HFFc6 (cell line): ENCODE measurements at places on chromosomes 2 and 18.

GRCh38 chr2:69298261-69298660, 88.8 kb downstream of the GFPT1 start:
- DNase-seq: peak; percentile 93

DNA sequence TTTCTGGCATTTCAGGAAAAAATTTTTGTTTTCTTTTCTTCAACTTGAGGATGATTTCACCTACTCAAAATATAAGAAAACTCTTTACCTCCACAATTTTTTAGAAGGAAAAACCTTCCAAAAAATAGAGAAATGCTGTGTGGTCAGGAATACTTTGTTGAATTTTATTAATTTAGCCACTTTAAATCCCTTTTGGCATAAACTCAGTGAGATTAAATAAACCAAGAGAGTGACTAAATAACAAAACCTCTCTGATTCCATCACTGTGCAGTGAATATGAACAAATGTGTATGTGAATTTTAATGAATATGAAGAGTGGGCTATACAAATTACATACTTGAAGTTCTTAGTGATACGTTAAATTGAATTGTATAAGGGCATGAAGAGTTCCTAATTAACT, 25.8 kb upstream of the CYTIP start:
- DNase-seq: no peak

- DNase-seq: no peak
These were observed 274.8 kb downstream of the SS18 start for GRCh38 chr18:25815659-25816058.

DNA sequence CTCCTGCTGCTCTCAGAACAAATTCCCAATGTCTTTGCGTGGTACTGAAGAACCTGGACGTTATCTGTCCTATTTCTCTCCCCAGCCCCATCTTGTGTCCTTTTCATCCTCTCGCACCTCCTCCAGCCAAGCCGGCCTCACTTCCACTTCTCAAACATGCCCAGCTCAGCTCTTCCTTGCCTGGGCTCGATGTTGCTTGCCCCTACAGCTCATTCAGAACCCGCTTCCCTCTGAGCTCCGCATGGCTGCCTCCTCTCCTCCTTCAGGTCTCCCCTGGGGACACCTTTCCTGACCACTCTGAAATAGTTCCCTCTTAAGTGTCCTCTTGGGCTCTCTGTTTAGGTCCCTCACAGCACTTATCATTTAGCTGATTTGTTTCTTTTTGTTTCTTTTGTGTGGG, 6.7 kb upstream of the SMARCAL1 start:
- DNase-seq: no peak

- no peak for DNase-seq
These were observed 7.4 kb upstream of the SLC16A14 start for GRCh38 chr2:230075988-230076631.

DNA sequence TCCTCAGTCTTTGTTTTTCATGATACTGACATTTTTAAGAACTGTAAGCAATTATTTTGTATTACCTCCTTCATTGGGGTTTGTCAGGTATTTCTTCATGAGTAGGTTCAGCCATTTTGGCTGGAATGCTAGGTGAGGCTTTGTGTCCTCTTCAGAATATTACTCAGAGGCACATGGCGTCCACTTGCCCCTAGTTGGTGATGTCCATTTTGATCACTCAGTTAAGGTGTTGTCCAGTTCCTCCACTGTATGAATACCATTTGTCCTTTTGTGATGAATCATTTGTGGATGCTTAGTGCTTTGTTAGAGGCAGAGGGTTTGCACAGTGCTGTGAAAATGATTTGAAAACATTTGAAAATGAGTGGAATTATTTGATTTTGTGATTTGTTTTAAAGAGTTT, 4.7 kb downstream of the IL1RL2 start:
- DNase-seq: no peak

- DNase-seq: no peak
These were observed 16.9 kb upstream of the CFAP36 start for GRCh38 chr2:55502590-55503141.

DNA sequence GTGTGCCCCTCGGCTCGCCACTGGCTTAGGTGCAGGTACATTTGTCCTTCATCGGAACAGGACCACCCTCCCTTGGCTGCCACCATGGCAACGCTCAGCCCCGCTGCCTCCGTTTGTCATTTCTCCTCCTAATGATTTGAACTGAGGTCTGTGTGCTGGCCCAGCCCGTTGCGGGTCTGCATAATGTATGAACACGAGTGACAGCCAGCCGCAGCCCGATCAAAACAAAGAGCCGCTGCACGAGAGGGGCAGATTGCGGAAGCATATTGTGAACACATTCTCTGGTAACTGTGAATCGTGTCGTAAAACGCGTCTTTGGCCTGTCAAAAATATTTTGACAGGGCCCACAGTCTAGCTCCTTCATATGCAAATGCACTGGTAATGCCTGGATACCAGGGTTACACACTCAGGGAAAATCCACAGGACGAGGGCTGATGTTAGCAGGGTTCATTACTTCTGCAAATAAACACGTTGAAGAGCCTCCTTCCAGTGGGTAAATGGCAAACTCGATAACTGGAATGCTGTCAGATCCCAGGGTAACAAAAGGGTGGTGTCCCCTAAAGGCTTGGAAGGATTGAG, 137.0 kb downstream of the AGAP1 start:
- DNase-seq: no peak

DNA sequence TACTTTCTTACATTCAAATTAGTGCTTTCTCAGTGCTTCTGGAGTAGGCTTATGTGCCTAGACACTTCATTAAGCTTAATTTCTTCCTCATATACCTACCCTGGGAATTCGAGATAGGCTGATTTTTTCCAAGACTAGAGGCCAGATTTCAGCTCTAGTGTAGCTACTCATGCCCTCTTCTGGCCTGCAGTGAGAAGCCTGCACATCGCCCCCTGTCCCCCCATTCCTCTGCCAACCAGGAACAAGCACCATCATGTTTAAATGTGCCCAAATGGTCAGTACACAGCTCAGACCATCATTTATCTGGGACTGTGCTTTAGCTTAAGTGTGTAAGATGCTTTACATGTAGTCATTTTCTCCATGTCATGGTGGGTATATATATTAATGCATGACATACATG, 1218.8 kb upstream of the LRRTM1 start:
- DNase-seq: no peak

GRCh38 chr18:12013186-12013916, 32.0 kb downstream of the IMPA2 start:
- DNase-seq: no peak

- DNase-seq: no peak
These were observed 13.9 kb downstream of the AFTPH start for GRCh38 chr2:64537991-64538390.

DNA sequence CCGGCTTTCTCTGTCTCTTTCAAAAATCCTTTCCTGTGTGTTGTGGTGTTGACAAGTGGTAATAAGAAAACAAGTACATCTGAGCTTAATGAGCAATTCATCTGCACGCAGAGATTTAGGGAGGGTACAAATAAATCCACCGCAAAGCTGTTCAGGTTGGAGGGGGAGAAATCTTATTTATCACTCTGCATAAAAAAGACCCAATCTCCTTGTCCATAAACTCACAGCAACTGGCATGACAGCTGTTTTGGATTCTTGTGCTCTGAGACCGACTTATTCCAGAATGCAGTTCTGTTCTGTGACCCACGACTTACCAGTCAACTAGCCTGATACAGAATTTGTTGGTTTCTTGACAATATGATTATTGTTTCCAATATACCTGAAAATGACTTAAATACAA, 380.1 kb downstream of the SOX11 start:
- DNase-seq: no peak

DNA sequence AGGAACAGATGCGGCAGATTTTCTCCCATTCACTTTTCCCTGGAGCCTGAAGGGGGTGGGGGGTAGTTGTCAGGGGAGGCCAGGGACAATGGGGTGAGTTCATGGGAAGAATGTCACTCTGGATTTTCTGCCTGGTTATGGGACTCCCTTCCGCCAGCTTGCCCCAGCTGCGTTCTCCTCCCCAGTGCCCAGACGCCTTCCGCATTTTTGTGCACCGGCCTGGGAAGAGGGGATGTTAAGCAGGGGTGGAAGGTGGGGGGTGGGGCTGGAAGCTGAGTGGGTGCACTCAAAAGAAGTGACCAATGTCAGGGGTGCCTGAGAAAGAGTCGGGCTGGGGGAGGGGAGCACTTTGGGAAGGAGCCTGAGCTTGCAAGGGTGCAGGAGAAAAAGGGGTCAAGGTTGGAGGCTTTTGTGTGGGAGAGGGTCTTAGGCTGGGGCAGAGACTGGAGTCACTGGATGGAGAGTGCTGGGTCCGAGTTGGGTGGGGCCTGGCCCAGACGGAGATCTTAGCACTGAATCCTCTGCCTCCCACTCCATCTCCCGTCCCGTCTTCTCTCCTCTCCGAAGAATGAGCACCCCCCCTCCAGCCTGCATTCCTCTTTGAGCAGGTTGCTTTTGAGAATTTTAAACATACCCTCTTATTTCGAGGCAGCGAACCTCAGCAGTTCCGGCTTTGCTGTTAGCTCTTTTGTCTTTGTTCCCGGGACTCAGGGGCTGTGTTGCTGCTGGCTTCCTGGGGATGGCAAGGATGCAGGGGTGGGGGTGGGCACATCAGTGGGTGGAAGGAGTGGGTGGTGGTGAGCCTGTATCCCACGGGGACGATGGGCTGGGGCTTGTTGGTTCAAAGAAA, 2.7 kb downstream of the IGFBP2 start:
- DNase-seq: no peak

GRCh38 chr18:69935319-69936190, 12.1 kb downstream of the CD226 start:
- DNase-seq: no peak

GRCh38 chr2:86062043-86062442, 43.6 kb downstream of the POLR1A start:
- peak; percentile 46 for DNase-seq

DNA sequence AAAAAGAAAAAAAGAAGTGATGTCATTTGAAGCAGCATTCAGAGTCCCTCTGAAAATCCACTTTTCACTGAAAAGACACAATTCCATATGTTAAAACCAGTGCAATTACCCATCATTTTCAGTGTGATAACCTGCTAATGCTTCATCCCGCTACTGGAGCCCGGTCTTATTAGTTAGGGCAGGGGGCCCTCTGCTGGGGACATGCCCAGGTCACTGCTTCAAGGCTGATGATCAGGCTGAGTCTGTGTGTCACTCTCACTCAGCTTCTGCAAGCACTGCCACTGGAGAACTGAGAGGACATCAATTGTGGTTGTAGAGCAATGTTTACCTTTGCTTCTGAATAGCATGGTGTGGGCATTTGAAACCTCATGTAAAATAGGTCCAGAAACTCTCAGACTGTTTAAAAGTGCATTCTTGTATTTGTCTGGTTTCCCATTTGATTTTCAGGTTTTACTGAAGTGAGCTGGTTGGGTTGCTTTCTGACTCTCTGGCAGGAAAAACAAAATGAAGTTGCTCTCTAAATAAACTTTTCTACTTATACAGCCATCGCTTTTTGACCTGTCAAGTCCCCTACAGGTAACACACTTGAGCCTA, 49.2 kb upstream of the NXPH2 start:
- no peak for DNase-seq

DNA sequence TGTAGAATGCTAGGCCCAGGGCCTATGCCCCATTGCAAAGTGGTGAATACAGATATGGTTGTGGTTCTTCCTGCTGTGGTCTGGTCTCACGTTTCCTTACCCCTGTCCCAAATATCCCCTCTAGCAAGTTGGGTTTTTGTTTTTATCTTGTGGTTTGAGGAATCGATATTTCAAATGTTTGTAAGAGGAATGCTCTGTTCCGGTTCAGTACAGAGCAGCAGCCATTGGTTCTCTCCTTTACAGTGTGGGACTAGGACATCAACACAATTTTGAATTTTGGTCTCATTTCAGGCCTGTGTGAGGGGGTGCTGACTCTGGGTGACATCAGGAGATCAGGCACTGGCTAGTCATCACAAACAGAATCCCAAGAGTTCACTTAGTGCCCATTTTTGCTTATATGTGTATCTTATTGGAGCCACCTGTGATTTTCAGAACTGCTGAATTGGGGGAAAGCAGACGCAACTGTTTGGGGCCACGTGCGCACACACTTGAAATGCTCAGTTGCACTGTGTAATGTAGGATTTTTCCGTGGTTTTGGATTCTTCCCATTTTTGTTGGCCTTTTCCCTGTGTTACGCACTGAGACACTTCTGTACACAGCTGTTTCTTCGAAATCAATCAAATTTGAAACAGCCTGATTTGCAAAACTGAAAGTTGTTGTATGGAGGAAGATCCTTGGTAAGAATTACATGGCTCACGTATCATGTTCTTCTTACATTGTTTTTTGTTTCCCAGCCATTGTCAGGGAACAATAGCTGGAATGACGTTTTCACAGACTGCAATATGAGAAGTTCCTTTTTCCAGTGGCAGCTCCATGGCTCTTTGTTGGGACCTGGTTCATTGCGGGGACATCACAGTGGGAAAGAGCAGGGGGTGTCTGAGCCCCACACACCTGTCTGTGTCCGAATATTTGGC, 8.6 kb downstream of the SH3BP4 start:
- no peak for DNase-seq

GRCh38 chr2:146837857-146838256, 1007.0 kb upstream of the ACVR2A start:
- no peak for DNase-seq

- no peak for DNase-seq
These were observed 49.1 kb downstream of the SOX11 start for GRCh38 chr2:5741242-5741641.

- DNase-seq: peak; percentile 10
These were observed 21.4 kb upstream of the PLEKHM3 start for GRCh38 chr2:208046686-208047085.

DNA sequence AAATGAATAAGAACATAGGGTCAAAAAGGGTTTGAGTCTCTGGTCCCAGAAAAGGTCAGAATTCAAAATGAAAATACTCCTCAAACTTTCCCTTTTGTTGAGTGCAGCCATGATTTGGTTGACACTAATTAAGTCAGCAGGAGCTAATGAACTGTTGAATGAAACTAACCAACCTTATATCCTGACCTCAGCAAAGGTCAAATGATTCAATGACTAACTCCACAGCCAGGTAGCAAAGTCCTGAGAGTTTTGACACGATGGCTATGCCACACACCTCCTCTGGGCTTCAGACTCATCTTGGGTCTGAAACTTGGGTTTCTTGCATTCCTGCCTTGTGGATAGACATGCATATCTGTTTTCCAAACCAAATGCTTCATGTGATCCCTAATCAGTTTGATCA, 172.3 kb downstream of the INO80D start:
- no peak for DNase-seq

GRCh38 chr2:239727776-239728600, 297.2 kb downstream of the NDUFA10 start:
- no peak for DNase-seq

DNA sequence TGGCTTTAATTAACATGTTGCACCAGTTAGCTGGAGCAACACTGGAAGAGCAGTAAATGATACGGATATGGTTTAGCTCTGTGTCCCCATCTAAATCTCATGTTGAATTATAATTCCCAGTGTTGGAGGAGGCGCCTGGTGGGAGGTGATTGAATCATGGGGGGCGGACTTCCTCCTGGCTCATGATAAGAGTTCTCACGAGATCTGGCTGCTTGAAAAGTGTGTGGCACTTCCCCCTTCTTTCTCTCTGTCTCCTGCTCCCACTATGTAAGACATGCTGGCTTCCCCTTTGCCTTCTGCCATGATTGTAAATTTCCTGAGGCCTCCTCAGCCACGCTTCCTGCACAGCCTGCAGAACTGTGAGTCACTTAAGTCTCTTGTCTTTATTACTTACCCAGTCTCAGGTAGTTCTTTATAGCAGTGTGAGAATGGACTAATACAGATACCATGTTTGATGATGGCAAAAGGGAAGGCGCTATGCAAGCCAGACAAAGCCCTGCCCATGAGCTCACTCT, 963.6 kb downstream of the SOCS6 start:
- DNase-seq: no peak

- peak; percentile 75 for DNase-seq
These were observed 55.4 kb downstream of the COL5A2 start for GRCh38 chr2:189124175-189124574.

- peak; percentile 46 for DNase-seq
These were observed 523 bp downstream of the KCTD1 start for GRCh38 chr18:26547646-26548414.
